NCI-H1092 (cell line): ENCODE measurements at places on chromosomes 1 and 21.

DNA sequence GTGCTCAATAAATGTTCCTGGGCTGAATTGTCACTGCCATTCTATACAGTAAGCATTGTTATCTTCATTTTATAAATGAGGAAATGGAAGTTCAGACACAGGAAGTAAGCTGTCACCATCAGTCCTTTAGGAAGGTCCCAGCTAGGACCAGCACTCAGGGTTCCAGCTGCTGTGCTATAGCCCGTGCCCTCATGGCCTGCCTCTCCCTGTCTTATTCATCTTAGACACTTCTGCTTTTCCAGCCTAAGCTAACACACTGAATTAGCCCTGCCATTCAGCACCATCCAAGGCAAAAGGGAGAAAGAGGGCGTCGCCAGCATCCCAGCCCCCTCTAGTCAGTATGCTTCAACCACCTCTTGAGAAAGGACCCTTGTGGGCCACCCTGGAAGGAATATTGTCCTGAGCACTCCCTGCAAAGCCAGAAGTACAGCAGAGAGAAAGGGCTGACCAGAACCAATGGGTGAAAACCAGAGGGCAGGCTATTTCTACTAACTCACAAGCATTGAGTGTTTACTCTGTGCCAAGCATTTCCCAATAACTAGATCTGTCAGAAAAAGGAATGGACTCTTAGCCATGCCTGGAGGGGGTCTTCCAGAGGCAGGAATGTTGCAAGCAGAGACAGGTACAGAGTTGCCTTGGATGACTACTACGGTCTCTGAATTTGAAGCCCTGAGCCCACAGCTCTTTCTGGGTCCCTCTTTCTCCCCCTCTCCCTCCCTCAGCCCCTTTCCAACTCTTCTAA lies 77.9 kb upstream of the NFIA start:
- DNase-seq, result no peak

DNA sequence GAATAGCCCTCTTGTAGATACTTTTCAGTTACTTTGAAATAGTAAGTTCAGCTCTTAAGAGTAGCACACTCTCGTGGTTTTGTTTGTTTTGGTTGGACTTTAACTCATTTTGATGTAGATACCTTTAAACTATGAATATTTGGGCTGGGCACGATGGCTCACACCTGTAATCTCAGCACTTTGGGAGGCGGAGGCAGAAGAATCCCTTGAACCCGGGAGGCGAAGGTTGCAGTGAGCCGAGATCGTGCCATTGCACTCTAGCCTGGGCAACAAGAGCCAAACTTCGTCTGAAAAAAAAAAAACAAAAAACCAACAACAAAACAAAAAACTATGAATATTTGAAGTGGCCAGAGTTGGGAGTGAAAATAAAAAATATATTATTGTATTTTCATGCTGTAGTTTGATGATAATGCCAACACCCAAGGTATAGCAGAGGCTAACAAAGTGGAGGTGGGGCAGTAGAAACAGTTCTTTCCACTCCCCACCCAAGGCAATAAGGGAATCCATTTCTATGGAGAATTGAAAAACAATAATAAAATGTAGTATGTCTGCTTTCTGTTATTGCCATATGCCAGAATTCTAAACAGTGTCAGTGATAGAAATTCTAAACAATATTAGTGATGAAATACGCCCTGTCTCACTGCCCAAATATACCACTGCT lies 1.7 kb downstream of the ZNF326 start:
- DNase-seq, result no peak

DNA sequence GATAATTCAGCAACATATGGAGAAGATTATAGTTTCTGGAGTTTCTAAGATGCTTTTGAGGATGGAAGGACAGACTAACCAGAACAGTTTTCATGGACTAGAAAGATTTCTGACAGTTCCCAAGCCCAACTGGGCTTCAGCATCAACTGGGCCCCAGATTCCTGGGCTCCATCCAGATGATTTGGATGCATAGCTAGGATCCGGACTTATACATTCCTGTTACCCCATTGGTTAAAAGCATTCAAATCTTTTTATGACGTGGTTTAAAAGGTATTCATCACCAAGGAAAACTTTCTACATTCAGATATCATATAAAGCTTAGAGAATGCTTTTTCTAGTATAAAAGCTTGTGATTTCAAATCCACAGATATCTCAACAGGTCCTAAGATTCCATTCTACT lies 29.7 kb downstream of the TSHB start:
- DNase-seq, result no peak

- no peak for DNase-seq
Measured at GRCh38 chr1:3033040-3033789, 11.9 kb downstream of the ACTRT2 start.

GRCh38 chr1:26478159-26478558 lies 5.9 kb downstream of the HMGN2 start:
- no peak for DNase-seq

GRCh38 chr1:13790290-13791030 lies 90.5 kb downstream of the PRDM2 start:
- no peak for DNase-seq

DNA sequence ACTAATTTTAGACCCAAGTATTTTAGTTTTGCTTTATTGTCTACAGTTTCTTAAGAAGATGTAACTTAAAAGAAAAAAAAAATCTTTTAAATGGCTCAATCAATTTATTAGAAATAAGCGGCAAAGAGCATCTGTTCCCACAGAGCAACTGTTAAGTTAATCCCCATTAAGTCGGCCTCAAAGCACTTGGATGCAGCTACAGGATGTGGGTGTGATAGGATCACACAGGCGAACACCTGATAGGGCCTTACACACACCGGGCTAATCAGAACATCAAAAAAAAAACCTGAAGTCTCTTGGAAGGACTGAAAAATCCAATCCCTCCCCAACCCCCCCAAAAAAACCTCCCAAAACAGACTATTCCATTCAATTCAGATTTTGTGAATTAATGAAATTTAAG lies 23.0 kb downstream of the APP start:
- no peak for DNase-seq

- peak; percentile 32 for DNase-seq
Measured at GRCh38 chr1:224106568-224107281, 7.2 kb upstream of the FBXO28 start.

DNA sequence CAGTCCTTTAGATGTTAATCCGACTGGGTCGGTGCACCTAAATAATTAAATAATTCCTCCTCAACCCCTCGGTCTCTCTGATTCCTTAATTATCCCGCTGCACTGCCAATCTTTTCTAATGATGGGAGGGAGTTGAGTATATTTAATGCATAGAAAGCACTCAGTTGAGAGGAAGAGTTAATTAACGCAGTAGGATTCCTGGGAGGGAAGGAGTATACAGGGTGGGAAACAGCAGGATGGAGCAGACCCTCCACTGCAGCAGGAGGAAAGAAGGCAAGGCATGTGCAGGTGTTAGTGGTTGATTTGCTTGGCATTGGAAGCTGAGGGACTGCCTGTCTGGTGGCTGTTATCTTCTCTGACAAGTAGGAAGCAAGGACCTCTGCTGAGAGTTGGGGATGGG lies 9.9 kb upstream of the REN start:
- DNase-seq, result no peak

- DNase-seq, result no peak
Measured at GRCh38 chr1:51473331-51474115, 45.5 kb downstream of the EPS15 start.

DNA sequence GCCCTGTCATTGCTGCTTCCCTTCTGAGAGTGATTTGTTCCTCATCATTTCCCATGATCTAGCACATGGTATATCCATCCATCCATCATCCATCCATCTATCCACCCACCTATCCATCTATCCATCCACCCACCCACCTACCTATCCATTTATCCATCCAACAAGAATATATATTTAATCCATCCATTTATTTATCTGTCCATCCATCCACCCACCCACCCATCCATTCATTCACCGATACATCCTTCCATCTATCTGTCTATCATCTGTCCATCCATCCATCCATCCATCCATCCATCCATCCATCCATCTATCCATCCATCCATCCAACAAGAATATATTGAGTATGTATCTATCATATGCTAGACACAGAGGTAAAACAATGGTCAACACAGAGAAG lies 100.0 kb upstream of the ACTL8 start:
- no peak for DNase-seq
